ENCODE measurements at places on chromosomes 7 and 10.

GRCh38 chr7:135369405-135369804 is 135.8 kb downstream of the STRA8 start:
- DNase-seq: no peak

- DNase-seq: no peak
Observed at GRCh38 chr10:20007426-20007825, 191.2 kb downstream of the PLXDC2 start.

GRCh38 chr10:80487421-80487785 is 33.3 kb downstream of the TSPAN14 start:
- no peak for DNase-seq

- DNase-seq: peak; percentile 95
Observed at GRCh38 chr7:81725812-81726127, 44.1 kb downstream of the HGF start.

DNA sequence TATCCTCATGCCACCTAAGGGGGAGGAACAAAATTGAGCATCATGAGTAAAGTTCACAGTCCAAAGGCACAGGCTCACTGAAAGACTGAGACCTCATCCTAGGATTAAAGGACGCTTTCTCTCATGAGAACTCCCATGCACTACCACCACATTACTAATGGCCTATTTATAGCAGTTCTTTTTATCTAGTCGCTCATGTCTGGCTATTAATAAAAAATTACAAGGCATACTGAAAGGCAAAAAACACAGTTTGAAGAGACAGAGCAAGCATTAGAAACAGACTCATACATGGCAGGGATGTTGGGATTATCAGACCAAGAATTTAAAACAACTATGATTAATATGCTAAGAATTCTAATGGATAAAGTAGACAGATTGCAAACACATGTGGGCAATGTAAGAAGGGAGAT is 46.0 kb upstream of the CDK13 start:
- peak; percentile 66 for DNase-seq

- no peak for DNase-seq
Observed at GRCh38 chr10:86368046-86368445, 1.5 kb upstream of the GRID1 start.

GRCh38 chr10:516764-517163 is 172.7 kb downstream of the DIP2C start:
- DNase-seq: no peak

DNA sequence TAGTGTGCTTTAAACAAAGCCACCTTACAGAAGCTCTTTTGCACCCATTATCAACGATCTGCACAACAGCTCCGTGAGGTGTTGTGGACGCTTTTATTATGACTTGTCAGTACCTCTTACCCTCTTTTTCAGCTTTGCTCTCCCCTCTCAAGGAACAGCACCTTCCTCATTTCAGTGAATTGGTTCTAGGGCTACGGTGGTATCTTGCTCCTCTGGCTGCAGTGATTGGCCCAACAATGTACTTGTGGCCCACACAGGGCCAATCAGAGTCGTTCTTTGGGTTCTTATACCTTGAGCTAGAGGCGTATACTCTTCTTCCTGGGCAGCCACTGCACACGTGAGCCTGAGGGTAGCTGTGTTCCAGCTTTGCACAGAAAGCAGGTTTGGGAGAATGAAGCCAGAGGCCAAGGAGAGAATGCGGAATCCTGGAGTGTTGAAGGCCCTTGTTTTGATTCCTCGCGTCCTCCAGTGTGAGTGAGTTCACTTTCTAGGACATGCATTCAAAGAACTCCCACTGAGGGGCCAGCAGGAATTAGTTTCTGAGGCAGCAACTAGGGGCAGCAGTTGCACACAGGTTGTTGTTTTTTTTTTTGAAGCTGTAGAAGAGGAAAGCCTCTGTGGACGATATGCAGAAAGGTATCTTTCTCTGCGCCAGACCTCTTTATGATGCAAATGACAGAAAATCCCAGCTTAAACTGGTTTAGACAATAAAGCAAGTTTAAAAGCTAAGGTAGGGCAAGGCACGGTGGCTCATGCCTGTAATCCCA is 49.8 kb upstream of the PDZD8 start:
- DNase-seq: no peak

DNA sequence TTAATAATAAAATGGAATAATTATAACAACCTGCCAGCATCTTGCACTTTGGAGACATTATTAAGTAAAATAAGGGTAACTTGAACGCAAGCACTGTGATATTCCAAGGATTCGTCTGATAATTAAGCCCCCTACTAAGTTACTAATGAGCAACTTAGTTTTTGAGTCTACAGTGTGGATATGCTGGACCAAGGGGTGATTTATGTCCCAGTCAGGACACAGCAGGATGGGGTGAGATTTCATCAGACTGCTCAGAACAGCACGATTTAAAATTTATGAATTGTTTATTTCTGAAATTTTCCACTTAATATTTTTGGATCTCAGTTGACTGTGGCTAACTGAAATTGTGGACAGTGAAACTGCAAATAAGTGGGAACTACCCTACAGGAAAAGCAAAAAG is 182.8 kb upstream of the PHF14 start:
- DNase-seq: no peak

Data from EH (cell line).